ENCODE measurements at places on chromosomes 12 and 14.

DNA sequence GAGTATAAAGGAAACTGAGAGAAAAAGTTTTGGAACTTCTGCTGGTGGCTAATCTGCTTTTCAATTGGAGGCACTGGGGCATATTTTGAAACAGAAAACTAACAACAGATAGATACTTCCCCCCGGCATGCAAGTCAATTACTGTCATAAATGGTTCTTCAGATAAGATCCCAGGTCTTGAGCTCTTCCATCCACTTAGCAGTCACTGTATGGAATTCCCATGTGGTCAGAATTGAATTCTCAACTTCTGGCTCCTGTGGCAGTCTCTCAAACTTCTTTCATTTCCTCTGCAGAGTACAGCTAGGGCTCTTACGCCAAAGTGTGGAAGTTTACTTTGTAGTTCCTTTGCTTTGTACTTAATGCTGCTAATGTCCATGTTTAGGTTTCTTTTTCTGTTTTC is 452.2 kb downstream of the IPO8 start:
- DNase-seq: no peak

DNA sequence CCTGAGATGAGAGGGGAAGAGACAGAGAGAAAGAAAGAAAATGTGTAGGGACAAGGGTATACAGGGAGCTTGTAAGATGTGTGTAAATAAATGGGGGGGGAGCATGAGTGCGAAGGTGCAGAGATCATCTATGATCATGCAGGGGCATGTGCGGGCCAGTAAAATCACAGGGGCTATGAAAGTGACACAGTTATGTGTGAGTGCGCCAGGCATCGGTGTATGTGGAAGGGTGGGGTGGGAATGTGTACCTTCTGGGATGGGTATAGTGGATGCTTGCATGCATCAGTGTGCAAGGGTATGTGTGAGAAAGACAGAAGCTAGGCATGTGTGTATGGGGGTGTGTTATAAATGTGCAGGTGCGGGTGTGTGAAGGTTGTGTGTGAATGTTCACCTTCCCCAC is 18.4 kb upstream of the KRT78 start:
- DNase-seq: no peak

DNA sequence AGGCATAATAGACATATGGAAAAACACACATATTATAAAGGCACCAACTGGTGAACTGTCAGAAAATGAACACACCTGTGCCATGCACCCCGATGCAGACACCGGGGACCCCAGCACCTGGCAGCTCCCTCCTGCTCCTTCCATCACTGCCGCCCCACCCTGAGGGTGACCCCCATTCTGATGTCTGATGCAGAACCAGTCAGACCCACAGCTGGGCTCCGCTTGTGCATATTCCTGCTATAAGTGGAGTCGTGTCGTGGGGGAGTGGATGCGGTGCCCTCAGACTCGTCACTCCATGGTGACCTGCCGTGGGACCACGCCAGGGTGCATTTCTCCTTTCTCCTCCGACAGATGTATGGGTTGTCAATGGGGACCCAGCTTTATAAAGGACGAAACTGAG is 45.7 kb upstream of the MEG3 start:
- no peak for DNase-seq

GRCh38 chr12:71183018-71183417 is 25.2 kb upstream of the TSPAN8 start:
- no peak for DNase-seq

GRCh38 chr12:105480162-105480561 is 149.7 kb downstream of the C12orf75 start:
- no peak for DNase-seq

DNA sequence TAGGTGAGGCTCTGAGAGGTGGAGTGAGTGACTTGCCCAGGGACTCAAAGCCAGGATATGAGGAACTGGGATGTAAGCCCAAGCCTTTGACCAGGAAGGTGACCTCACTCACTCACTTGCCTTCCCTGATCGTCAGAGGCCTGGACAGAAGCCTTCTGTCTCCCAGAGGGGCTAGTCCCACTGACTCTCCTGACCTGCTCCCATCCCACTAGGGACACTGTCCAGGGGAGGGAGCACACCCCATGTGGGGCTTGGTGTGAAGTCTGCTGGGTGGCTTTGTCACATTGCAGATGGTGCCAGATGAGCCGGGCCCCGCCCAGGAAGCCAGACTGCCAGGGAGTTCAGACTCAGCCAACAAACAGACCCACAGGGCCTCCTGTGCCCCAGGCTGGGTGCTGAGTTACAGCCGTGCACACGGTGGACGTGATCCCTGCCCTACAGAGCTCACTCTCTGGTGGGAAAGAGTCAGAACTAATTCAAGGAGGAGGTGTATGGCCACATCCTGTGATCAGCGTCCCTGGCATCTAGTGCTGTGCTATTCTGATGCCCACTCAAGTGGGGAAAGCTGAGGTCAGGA is 28.3 kb downstream of the MMAB start:
- no peak for DNase-seq

- DNase-seq: no peak
Observed at GRCh38 chr12:3973973-3974644, 100.9 kb upstream of the PARP11 start.

DNA sequence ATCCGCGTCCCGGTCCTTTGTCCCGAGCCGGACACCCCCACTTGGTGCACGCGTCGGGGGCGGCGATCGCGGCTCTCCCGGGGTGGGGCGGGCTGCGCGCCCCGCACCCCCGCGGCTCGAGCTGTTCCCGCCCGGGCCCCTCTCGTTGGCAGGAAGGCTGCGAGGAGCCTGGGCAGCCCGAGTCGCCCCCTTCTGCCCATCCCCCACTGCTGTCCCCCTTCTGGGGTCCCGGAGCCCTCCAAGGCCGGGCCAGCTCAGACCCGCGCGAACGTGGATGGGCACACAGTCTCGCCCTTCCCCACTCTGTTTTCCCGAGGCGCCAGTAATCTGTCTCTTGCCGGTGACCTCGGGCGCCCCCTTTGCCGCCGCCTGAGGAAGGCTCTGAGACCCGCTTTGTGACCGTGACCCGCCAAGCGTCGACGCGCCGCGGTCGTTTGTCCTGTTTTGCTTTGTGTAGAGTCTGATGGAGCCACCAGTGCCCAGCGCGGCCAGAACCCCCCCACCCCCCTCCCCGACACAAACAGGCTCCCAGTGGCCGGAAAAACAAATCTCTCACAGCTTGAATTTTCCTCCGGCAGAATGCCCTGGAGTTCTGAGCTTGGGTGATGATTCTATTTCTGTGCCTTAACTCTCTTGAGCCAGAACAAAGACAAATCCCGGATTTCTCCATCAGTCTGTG is 610 bp downstream of the C14orf132 start:
- DNase-seq: no peak
